ENCODE measurements at places on chromosomes 16 and 17.

DNA sequence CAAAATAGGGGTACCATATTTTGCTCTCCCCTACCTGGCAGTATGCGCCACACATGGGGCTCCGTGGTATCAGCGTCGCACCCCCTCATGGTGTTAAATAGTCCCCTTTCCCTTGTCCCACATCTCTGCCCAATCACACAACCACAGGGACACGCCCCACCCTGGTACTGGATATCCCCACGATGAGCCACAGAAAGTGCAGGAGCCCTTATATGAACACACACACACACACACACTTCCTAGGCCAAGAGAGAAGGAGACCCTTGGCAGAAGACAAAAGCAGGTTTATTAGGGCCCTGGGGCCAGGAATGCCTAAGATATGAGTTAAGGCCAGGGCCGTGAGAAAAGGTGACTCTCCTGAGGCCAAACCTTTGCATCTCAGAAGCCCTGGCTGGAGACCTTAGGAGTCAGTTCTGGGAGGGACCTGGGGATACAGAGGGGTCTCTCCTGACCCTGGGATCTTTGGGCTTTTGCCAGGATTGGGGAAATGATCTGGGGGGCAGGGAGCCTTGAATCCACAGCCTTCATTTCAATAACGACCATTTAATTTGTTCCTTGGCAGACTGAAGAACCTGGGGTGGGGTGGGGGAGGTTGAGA is 11.6 kb downstream of the COPZ2 start:
- DNase-seq: no peak

DNA sequence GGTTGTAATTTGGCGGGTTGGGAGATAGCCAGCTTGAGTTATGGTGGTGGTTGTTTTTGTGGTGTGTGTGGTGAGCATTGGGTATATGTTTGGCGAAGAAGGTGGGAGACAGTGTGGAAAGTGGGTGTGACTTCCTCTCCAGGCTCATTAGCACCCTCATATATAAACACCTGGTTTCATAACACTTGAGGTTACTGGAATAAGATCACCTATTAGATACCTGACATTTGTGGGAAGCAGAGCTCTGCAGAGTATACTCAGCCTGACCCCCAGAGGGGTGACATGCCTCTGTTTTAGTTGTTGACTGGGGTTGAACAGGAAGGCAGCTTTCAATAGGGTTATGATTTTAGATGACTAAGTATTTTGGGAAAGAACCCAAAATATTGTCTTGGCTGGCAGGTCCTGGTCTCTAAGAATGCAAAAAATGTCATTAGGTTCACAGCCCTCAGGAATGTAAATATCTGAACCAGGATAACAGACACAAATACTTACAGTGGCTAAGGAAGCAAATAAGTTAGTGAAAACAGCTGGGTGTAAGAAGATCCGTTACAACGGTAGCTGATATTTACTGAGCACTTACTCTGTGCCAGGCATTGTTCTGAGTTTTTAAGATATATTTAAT is 18.3 kb upstream of the EFCAB13 start:
- no peak for DNase-seq

- no peak for DNase-seq
Observed at GRCh38 chr16:89172528-89173173, 1.1 kb downstream of the CDH15 start.

GRCh38 chr17:49443862-49444261 is 29.2 kb upstream of the PHB1 start:
- no peak for DNase-seq

GRCh38 chr17:36629252-36629847 is 28.0 kb downstream of the MRM1 start:
- peak; percentile 79 for DNase-seq

- no peak for DNase-seq
Observed at GRCh38 chr16:79542237-79542774, 58.2 kb downstream of the MAF start.

- DNase-seq: no peak
Observed at GRCh38 chr17:50432125-50432762, 6.2 kb downstream of the ACSF2 start.

DNA sequence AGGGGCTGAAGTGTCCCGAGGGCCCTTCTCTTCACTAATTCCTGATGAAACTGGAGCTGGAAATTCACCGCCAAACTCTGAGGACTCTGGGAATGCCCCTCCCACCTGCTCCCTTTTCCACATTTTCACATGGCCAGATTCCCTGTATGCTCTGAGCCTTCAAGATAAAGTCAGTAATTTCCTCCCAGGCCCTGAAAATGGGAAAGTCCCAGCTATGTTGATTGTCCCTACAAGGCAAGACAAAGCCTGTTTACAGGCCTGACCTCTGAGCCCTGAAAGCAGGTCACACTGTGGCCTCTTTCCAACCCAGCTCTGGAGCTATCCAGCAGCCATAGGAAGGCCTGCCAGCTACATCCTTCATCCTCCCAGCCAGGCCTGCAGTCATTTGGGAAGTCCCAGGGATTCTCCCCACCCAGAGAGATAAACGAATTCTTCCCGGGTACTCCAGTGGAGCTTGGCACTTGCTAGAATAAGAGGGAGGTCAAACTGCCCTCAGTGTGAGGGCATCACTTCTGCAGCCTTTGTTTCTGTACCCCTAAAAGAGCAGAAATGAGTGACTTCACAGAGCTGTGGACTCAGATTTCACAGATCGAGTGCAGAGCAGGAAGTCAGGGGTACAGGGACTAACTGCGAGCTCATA is 19.6 kb upstream of the CCL2 start:
- DNase-seq: no peak

- DNase-seq: no peak
Observed at GRCh38 chr17:29929006-29929532, 959 bp downstream of the SSH2 start.

DNA sequence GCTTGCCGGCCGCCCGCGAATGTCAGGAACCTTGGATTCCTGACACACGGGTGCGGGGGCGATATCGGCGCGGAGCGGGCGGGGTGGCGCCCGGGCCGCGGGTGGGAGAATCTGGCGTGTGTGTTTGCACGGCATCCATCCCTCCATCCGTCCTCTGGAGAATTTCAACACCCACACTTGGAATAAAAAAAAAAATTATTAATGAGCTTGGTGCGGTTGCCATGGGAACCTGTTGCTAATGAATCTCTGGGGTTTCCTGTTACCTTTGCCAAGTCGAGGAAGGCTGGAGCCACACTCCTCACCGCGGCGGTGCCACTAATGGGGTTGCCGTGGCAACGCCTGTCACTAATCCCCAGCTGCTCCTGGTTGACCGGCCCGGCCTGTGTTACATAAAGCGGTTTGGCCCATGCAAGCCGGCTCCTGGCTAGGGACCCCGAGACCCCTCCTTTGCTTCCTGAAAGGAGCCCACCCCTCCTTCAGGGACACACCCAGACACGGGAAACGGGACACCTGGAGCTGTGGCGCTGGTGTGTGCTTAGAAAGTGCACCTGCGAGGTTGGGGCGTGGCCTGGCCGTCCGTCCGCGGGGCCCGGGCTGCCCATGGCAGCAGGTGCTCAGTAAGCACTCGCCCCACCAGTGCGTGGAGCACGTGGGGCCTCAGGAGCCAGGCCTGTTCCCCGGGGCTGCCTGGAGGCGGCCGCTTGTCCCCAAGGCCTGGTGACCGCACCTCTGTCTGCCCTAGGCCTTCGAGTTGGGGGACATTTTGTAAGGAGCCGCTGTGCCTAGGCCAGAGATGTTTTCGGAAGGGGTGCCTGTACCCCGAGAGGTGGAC is 14.6 kb downstream of the CACNA1H start:
- DNase-seq: no peak

GRCh38 chr16:87713451-87714229 is 52.1 kb downstream of the KLHDC4 start:
- DNase-seq: peak; percentile 31

DNA sequence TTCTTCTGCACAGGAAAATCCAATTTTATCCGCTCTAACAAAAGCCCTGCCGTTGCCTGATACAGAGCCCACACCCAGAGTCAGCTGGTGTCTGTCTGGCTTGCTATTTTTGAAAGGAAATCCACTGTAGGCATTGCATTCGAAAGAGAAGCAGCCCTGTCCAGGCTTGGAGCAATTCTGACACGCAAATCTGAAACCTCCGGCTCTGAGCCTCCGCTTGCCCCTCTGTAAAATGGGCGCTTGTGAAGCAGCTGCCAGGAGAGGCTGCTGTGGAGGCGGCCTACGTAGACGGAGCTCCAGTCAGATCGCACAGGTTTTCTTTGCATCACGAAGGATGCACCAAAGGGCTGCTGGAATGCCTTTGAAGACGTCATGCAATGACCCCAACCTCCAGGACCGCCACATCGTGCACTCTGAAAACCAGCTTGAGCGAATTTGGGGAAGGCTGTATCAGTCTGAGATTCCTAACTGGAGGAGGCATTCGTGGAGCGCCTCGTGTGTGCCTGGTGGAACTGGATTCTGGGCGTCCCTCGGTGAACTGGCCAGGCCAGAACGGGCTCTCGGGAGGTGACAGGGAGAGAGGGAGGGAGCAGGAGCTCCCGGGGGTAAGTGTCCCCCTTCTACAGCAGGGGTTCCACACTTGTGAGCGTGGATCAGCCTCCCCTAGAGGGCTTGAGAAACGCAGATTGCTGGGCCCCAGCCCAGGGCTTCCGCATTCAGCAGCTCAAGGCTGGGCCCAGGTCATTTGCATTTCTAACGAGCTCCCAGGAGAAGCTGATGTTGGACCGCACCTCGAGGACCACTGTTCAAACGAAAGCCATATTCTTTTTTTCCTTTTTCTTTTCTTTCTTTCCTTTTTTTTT is 215.5 kb downstream of the MRTFB start:
- peak; percentile 29 for DNase-seq

DNA sequence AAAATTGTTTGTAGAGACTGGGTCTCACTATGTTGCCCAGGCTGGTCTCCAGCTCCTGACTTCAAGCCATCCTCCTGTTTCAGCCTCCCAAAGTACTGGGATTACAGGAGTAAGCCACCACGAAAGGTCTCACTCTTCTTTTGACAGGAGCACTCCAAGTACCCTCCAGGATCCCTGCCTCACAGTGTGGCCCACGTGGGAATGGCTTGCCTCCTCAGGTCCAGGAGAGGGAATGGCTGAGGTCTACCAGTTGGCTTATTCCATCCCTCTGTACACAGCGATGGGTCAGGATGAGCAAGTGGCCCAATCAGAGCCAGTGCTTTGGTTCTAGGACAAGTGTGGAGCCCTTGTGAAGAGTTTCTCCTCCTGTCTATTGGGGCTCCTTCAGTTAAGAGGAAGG is 73.7 kb upstream of the ZNF423 start:
- no peak for DNase-seq

- DNase-seq: no peak
Observed at GRCh38 chr17:977166-977565, 2.4 kb downstream of the NXN start.

DNA sequence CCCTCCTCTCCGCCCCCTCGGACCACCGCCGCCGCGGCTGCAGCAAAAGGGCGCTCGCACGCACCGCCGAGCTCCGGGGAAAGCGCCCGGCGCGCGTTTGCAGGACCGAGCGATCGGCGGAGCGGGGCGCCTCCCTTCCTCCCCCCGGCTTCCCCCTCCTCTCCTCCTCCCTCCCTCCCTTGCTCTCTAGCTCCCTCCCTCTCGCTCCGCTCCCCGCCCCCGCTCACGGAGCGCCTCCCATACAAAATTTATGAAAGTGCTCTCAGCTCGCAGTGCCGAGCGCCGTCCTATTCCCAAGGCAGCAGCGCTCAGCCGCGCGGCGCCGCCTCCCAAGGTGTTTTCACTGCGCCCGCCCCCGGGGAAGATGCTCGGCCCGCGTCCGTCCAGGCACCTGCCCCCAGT is at the start of gene RTN4RL1:
TSS of gene RTN4RL1 (minus strand) at position 115 of the 402 bp plus-strand sequence. CDS start 469 bp downstream, outside the sequence.
- peak; percentile 70 for DNase-seq

DNA sequence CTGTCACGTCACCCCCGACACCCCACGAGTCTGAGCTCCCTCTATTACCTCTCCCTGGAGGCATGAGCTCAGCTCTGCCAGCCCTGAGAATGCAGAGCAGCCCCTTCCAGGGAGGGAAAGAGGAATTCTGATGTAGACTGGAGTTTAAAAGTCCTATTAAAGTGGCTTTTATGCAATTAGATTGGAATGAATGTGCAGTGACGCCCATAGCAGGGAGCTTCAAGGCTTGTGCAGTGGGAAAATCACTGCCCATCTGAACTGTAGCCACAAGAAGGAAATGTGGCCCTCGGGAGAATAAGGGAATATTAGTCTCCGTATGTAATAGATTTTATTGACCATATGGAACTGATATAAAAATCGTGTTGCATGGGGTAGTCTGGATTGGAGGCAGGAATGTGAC is 66.9 kb downstream of the ZNF423 start:
- DNase-seq: no peak

- DNase-seq: no peak
Observed at GRCh38 chr17:32484628-32485027, 2.2 kb upstream of the CDK5R1 start.

- DNase-seq: no peak
Observed at GRCh38 chr17:27329146-27329805, 35.4 kb downstream of the WSB1 start.

GRCh38 chr17:57467801-57468200 is 211.5 kb downstream of the MSI2 start:
- DNase-seq: no peak

GRCh38 chr16:1535391-1536291 is 2.2 kb downstream of the TMEM204 start:
- DNase-seq: no peak

DNA sequence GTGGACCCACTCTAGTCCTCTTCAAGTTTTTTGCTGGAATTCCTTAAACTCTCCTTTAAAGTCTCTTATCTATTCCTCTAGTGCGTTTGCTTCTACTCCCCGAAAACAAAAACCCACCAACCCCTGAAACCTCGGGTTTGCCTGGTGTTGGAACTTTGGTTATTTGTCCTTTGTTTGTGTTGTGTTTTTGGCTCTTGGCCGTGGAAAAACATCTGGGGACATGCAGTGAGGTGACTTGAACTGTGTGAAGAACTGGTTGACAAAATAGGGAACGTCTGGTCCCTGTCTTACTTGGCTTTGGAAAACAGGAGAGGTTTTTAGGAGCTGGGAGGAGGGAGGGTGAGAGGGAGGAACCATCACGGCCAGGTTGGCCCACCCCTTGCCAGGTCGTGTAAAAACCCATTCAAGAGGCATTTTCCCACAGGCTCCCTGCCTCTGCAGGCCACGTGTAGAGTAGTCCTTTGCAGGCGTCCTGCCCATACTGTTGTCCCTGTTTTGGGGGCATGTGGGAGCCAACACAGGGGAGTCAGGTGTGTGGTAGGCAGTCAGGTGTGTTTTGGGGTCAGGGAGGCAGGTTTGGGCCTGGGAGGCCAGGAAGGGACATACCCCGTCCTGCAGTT is 169.3 kb downstream of the RAB11FIP4 start:
- no peak for DNase-seq

DNA sequence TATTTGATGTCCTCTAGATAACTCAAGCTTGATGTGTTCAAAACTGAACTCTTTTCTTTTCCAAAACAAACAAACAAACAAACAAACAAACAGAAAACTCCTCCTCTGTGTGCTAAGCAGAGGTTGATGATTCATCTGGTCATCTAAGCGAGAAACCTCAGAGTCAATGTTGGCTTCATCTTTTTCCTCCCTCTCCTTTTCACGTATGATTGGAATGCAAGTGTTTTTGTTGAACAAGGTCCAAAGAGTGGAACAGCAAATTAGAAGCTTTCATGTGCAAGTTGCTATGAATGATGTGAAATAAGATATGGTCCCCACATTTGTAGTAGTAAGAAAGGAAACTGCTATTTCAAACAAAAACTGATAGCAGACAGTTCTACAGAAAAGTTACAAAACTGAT is 52.5 kb downstream of the TBX4 start:
- no peak for DNase-seq
